ENCODE measurements at places on chromosomes 1 and 21.
A peak's percentile ranks its signal among the peaks of the same experiment; 100 is the strongest.

DNA sequence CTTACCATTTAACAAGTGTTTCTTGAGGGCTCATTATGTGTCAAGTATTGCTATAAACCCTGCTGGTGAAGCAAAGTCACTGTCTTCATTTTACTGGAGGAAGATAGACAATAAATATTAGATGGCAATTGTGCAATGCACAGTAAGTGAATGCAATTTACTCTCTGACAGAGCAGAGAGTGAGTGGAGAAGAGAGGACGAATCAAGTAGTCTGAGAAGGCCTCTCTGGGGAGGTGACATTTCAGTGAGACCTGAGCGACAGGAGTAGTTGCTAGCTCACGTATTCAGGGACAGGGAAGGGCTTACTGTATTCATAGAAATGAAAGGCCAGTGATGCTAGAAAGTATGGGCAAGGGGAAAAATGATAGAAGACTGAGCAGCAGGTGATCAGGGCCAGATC, 1.2 kb upstream of the NMNAT2 start:
- no peak for DNase-seq

- no peak for DNase-seq
Observed at GRCh38 chr1:245953876-245954660, 553.0 kb downstream of the SMYD3 start.

DNA sequence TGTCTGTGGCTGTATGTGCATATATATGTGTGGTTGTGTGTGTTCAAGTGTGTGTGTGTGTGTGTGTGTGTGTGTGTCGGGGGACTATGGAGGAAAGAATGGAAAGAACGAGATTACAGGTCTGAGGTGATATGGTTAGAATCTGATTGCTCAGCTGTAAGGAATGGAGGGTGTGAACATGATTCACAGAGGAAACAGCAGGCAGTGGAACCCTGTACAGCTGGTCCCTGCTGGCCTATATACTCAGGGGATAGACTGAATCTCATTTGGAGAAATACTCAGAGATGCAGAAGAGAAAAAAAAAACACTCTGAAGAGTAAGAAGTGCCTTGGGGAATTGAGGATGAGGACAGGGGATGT, 180.1 kb upstream of the ESRRG start:
- no peak for DNase-seq

GRCh38 chr1:234458352-234459017, 20.5 kb downstream of the TARBP1 start:
- DNase-seq: no peak

- no peak for DNase-seq
Observed at GRCh38 chr1:93715529-93716126, 34.0 kb upstream of the BCAR3 start.

- DNase-seq: no peak
Observed at GRCh38 chr1:48245106-48245505, 22.6 kb downstream of the SLC5A9 start.

DNA sequence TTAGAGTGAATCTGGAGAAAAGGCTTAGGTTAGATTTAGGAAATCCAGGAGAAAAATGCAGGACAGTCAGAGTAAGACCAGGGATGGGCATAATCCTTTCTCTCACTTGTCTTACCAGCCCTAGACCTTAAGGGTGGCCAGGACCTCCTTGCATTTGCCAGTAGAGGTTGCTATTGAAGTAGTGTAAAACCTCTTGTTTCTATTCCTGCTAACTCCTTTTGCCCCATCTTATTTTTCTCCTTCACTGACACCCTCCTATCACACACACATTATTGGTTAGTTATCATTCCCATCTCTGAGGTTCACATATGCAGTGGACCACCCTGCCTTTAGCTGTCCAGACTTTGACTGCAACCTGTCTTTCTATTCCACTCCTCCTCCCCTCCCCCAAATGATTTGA, 75.0 kb upstream of the MACF1 start:
- DNase-seq: no peak

- no peak for DNase-seq
Observed at GRCh38 chr1:48875552-48876329, 99.0 kb upstream of the BEND5 start.

GRCh38 chr21:25490742-25491141, 116.5 kb downstream of the MRPL39 start:
- DNase-seq: no peak

GRCh38 chr1:6011946-6012258, 19.7 kb upstream of the NPHP4 start:
- no peak for DNase-seq

- DNase-seq: no peak
Observed at GRCh38 chr1:207084701-207085180, 3.9 kb upstream of the C4BPB start.

DNA sequence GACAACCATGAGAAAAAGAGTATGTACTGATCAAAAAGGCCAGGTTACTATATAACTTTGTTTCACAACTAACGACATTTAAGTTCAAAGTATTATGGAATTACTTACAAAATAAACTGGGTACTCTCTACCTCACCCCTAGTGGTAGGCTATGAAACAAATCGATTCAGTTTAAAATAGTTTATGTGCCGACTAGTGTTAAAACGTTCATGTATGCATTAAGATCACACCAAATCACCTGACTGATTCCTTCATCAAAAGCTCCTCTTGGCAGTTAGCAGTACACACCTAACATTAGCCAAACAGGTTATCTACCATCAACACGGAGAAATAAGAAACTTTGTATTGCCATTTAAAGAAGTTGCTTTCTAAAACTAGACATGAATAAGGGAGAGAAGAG, 137.1 kb downstream of the AKT3 start:
- no peak for DNase-seq

DNA sequence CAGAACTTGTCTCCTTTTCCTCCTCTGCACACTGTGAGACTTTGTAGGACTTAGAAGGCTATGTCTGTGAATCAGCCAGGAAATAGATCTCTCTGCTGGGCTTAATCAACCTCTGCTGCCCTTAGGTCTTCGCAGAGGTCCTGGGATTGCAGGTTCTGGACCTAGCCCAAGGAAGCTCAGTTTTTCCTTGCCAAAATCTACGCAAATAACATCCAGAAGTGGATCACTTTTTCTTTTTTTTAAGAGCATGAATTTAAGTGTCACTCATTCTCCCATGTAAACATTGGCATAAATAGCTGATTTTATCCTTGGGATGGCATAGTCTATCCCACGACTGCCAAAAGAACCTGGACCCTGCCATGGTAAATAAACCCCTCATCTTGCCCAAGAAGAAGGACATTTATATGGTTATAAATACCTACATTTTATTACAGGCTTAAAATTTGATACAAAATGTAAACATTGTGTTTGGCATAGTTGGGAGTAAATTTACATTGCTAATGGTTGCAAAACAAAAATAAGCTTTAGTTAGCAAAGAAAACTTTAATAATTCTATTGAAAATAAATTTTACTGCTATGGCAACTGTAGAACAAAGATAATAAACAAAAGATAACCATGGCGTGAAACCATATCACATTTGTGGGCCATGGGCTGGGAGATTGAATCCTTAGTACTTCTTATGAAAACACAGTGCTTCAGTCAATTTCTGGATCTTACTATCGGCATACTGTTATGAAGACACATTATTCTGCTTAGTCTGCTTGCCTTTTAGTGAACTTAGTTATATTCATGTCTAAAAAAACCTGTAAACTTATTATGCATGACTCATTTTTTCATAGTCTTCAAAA, 24.5 kb upstream of the DISC1 start:
- no peak for DNase-seq

- no peak for DNase-seq
Observed at GRCh38 chr1:30321246-30321910, 402.0 kb downstream of the MATN1 start.

DNA sequence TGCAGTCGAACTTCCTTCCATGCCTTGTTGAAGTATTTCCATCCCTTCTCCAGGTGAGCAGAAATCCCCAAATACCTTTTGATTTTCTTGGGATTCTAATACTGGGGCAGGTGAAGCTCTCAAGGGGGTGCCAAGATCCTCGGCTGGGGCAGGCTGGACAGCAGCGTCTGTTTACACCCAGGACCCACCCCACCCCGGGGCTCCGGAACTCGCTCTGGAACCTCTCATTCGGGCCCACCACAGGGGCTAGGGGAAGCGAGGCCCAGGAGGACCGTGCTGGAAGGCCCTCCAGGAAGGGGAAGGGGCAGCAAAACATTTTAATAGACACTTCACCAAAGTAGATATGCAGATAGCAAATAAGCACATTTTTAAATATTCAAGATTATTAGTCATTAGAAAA, 161.9 kb upstream of the GORAB start:
- no peak for DNase-seq

- DNase-seq: no peak
Observed at GRCh38 chr1:167496797-167497619, 21.3 kb downstream of the CD247 start.

- DNase-seq: no peak
Observed at GRCh38 chr1:204920967-204921366, 50.3 kb downstream of the NFASC start.

DNA sequence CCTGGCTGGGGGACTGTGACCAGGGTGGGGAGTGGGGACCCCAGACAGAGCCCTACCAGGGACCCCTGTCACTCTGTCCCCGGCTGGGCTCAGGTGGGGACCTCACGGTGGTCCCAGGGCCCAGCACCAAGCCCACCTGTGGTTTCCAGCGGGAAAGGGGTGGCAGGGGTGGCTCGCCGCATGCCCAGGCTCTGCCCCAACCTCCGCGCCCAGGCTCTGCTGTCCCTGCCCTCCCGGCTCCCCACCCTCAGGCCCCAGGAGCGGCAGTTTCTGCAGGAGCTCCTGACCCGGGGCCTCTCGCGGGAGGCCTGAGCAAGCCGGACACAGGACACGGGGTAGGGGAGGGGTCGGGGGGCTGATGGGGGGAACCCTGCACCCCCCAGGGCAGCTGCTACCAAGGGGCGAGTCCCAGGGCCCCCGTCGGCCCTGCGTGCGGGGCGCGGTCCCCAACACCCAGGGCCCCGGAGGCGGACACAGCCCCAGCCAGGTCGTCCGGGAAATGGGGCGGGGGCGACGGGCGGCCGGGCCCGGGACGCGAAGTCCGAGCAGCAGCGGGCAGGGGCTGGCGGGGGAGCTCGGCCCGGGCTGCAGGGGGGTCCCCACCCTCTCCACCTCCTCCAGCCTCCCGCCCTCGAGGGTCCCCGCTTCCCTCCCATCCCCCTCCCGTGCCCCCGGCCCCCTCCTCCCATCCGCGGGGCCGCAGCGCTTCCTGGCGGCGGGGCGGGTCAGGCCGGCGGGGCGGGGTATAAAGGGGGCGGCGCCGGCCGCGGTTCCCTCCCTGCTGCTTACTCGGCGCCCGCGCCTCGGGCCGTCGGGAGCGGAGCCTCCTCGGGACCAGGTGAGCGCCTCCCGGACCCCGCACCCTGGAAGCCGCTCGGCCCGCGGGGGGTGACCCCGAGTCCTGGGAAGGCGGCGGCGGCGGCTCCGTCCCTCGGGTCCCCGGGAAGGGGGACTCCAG, at the start of gene COL6A2:
TSS of gene COL6A2 (plus strand) at position 777 of the 958 bp plus-strand sequence.
- peak; percentile 24 for DNase-seq

DNA sequence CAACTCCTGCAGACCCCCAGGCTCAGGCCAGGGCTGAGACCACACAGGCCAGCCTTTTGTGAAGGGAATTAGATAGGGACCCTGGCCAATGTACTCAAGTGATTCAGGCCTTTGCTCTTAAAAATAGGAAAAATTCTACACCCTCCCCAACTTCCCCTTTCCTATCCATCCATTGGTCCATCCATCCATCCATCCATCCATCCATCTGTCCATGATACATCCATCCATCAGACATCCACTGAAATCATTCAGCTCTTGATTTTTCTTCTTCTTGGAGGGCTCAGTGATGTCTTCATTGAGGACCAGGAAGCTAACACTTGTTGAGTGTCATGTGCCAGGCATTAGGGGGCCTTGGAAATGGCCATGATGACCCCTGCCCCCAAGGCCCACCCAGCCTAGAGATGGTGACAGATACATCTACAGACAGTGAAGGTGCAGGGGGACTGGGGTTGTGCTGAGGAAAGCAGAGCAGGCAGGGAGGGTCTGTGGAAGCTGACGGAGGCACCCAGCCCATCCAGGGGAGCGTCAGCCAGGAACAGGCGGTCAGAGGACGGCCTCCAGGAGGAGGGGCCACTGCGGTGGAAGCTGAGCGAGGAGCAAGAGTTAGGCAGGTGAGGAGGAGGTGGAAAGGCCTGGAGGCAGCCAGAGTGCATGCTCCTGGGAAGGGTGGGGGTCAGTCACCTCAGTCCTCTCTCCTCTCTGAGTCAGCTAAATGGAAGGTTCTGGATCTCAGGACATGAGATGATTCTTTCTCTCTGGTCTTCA, 81.9 kb downstream of the EPHB2 start:
- DNase-seq: no peak

DNA sequence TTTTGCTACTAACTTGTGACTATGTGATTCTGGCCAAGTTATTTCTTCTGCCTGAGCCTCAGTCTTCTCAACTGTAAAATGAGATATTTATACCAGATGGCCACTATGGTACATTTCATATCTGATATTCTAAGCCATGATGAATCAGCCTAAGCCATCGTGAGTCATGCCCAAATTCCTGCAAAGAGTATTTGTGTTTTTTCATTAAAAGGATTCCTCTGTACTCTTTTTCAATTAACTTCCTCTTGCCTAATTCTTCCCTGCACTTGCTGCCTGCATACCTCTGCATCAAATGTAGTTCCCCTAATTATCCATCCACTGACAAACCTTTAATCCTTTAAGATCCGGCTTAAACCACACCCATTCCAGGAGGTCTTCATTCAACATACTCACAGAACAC, 575.1 kb upstream of the BEND5 start:
- no peak for DNase-seq

DNA sequence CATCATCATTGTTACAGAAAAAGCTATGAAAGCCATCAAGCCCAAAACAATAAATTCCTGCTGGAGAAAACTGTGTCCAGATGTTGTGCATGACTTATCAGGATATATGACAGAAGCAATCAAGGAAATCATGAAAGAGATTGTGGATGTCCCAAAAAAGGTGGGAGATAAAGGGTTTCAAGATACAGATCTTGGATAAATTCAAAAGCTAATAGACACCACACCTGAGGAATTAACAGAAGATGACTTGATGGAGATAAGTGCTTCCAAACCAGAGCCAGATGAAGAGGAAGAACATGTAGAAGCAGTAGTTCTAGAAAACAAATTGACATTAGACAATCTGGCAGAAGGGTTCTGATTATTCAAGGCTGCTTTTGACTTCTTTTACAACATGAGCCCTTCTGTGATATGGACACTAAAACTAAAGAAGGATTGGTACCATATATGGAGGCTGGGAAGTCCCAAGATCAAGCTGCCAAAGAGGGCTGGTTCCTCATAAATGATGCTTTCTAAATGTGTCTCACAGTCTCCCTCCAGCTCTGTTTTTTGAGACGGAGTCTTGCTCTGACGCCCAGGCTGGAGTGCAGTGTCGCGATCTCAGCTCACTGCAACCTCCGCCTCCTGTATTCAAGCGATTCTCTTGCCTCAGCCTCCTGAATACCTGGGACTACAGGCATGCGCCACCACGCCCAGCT, 32.1 kb upstream of the LRIG2 start:
- DNase-seq: no peak

DNA sequence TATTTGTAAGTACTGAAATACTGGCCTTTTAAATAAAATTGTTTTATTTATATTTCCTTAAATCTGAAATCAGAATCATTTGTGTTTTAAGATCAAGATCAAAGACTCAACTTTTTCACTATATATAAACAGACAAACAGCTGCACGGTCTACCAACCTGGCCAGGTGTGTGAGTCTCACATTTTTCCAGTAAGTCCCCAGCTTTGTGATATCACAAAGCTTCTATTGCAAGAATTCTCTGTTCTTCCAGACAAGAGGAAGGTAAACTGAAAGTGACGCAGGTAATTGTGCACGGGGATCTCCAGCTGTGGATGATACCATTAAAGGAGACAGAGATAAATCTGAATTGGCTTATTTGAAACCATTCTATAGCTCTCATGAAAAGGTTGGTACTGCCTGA, 41.2 kb upstream of the CYP2J2 start:
- no peak for DNase-seq

Data from stimulated activated CD8-positive, alpha-beta memory T cell treated with anti-CD3 and anti-CD28 coated beads, Interleukin-4, amount 100 ng/mL, for 4 hours (primary cell).